ENCODE measurements at places on chromosomes 4 and X. TPM values are rescaled to one million over a fixed set of nuclear protein-coding genes. Genes with fewer than 3 reads are reported as not detected.

The RASSF6 gene
- 2.4 TPM for polyA plus RNA-seq

GRCh38 chr4:125316401-125316790, 1.6 kb downstream of the FAT4 start:
- no peak for DNase-seq

DNA sequence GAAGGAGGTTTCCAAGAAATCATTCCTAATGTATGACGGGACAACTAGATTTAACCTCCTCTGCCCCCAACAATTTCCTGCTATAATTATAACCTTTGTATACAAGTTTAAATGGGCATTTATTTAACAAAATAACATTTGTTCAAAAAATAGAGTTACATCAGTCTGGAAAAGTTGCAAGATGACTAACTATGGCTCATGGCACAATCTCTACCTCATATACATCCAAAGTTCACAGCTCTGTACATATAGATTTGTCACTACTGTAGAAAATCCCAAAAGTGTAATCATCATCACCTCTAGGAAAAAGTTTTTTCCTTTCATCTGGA, 3.8 kb upstream of the RPS6KA3 start:
- no peak for DNase-seq

GRCh38 chrX:52574416-52575275, 57.8 kb upstream of the XAGE1B start:
- DNase-seq, result peak; percentile 19

GRCh38 chr4:40739347-40739746, 10.4 kb upstream of the NSUN7 start:
- DNase-seq, result no peak

DNA sequence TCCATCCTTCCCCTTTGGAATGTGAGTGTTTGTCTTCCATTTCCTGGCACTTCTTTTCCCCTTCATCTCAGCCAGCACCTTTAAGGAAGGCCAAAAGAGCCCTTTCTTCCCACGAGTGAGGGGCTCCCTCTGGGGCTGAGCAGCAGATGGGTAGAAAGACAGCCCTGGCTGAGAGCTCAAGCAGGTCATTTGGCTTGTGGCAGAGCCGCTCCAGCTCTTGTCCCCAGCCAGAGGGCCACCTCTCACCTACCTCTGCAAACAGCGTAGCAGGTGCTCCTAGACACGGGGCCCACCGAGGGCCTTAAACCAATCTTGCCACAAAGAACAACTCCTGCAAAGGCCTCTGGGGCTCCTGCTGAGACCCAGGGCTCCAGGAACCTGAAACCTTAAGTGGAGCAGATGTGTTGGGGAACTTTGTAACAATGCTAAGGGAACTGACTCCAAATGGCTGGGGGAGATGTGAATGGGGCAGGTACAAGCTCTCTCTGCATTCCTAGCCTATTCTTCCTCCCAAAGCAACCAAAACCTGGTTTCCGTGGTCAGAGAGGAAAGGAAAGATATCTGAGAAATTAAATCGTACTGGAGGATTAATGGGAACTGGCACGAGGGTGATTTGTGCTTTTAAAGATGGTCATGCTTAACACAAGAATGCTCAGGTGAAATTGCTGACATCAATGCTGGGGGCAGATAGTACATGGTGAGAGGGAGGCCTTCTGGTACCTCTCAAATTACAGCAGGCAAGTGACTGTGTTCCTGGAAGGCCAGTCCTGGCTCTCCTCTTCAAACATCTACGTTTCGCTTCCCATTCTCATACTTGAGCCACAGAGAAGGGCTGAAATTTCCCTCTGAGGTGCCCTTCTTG, 27.0 kb downstream of the TFDP3 start:
- DNase-seq, result no peak

DNA sequence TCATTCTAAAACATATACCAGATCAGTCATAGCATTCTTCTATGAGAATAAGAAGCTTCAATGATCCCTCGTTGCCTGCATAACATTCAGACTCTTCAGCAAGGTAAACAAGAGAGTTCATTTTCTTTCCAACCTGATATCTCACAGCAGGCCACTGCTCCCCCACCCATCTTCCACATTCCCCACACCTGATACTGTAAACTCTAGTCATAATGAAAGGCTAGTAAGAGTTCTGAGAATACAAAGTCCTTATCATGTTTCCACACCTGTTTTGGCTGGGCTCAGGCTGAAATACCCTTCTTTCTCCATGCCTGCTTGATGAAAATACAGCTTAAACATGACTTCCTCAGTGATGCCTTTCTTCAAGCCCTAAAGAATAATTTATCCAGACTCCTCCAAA, 2.3 kb upstream of the AASDH start:
- no peak for DNase-seq

- no peak for DNase-seq
These were observed 202.3 kb downstream of the NDST4 start for GRCh38 chr4:114911111-114911510.

DNA sequence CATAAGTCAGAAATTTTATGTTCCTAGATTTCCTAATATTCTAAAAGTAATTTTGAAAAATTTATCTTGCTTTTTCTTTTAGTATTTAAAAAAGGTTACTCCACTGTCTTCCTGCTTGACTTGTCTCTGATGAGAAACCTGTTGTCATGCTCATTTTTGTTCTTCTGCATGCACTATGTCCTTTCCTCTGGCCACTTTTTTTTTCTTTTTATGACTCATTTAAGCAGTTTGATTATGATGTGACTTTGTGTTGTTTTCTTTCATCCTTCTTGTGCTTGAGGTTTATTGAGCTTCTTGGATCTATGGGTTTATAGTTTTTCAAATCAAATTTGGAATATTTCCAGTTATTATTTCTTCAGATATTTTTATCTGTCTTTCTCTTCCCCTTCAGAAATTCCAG, 12.0 kb upstream of the UFSP2 start:
- no peak for DNase-seq

GRCh38 chr4:82551734-82552133, 10.1 kb downstream of the TMEM150C start:
- no peak for DNase-seq
